Naive thymus-derived CD4-positive, alpha-beta T cell (primary cell): ENCODE measurements at places on chromosomes 12 and 14. TPM values are rescaled to one million over a fixed set of nuclear protein-coding genes. Genes with fewer than 3 reads are reported as not detected.
A peak's percentile ranks its signal among the peaks of the same experiment; 100 is the strongest.

DNA sequence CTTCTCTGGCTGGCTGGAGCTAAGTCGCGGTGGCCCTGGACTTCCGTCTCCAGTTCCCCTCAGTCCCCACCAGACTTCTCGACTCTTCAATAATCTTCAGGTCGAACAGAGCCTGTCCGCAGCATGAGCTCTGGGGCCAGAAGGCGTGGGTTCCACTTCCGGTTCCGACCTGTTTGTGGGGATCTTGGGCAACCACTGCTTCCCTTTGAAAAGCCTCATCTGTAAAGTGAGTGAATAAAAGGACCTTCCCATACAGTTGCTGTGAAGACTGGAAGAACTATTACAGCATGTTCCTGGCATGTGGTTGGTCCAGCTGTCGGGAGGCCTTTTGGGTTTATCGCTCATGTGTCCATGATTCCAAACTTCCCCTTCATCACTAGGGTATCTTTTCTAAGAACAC is 19.4 kb downstream of the ADGRD1 start:
- no peak for DNase-seq

DNA sequence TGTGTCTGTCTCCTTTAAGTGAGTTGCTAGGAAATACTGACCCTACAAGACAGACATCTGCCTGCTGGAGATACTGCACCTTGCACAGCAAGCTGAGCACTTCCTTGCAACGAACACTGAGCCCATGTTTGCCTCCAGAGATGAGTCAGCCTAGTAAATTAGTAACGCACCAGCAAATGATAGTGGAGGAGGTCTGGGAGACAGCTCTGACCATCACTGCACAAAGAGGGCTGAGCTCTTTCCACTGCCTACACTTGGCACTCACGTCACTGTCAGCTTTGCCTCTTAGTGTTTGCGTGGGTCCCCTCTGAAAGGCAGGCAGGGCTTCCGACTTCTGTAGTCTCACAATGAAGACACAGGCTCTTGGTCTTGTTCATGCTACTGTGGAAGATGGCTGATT is 109.0 kb downstream of the APAF1 start:
- no peak for DNase-seq

- no peak for DNase-seq
Observed at GRCh38 chr12:106631150-106631549, 48.3 kb downstream of the RFX4 start.

DNA sequence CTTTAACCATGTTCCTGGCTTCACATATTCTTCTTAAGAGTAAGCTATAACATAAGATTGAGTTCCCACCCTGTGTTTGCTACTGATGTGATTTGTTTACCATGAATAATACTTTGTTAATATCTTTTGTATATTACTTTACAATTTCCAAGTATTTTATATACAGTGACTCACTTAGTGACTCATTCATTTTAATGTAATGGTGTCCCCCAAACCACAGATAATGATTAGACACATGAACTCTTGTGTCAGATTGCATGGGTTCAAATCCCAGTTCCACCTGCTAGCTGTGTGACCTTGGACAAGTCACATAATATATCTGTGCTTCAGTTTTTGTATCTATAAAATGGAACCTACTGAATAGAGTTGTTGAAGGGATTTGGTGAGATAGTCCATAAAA is 76.1 kb downstream of the MYF5 start:
- no peak for DNase-seq

GRCh38 chr12:71626098-71626497 is 37.5 kb downstream of the ZFC3H1 start:
- no peak for DNase-seq

DNA sequence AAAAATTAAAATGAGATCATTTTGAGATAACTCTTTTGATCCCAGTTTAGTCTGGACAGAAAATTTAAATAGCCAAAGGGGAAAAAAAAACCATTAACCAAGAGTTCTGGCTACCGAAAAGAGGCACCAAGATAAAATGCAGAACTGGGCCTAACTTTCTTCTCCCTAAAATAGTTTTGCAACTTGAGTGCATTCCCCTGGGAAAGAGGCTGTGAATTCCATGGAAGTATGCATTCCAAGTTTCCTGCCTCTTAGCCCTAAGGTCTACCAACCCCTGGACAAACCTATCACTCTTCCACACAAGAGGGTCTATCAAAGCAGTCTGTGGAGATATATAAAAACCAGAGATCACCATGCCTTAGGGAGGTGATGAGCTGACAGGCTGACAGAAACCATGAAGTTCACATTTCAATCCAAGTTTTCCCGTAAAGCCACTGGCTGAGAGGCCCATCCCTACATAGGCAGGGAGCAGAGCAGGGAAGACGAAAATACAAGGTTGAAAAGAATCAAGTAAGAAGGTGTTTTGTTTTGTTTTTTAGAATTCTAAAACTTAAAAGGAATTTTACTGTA is 33.8 kb downstream of the DCP1B start:
- no peak for DNase-seq

DNA sequence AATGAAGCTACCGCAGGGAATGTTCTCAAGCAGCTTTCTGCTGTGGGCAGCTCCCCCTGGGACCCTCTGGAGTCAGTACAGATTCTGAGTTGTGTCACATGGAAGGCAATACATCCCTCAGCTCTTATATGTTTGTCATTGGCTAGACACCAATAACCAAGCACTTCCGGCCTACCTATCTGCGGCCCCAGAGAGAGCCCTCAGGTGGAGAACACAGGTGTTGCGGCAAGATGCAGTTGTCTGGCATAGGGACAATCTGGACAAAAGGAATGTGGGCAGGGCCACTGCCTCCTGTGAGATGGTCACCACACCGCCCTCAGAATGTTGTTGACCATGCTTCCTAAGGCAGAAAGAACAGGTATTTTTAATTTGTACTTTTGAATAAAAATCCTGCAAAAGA is 118.7 kb downstream of the BRMS1L start:
- no peak for DNase-seq

- peak; percentile 87 for DNase-seq
Observed at GRCh38 chr14:90827919-90828610, 11.8 kb upstream of the TTC7B start.

DNA sequence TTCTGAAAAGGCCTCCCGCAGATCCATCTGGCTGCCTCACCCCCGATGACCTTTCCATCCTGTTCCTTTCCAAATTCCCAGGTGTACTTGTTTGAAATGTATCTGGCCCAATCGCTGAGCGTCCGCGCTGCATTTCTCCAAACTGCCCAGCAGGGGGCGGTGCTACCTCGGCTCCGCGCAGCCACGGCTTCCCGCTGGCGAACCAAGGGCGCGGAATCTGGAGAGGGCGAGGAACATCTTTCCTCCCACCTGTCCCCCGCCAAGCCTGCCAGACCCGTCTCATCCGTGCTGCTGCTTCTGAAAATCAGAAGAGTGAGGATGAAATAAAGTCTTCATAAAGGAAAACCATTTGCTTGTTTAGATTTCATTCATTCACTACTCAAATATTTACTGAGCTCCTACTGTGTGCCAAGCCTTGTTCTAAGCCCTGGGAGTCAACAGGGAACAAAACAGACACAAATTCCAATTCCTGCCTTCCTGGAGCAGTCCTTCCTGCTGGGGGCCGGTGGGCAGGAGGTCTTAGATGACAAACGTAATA is 16.8 kb upstream of the MYL2 start:
- DNase-seq: peak; percentile 25

- DNase-seq: no peak
Observed at GRCh38 chr12:6613015-6613775, 6.0 kb upstream of the CHD4 start.

The GLI1 gene
- 1.3 and 2.5 TPM in 2 replicates for total RNA-seq
